Spinal cord (tissue), 10 donors: ENCODE measurements at places on chromosomes 7 and 10.

DNA sequence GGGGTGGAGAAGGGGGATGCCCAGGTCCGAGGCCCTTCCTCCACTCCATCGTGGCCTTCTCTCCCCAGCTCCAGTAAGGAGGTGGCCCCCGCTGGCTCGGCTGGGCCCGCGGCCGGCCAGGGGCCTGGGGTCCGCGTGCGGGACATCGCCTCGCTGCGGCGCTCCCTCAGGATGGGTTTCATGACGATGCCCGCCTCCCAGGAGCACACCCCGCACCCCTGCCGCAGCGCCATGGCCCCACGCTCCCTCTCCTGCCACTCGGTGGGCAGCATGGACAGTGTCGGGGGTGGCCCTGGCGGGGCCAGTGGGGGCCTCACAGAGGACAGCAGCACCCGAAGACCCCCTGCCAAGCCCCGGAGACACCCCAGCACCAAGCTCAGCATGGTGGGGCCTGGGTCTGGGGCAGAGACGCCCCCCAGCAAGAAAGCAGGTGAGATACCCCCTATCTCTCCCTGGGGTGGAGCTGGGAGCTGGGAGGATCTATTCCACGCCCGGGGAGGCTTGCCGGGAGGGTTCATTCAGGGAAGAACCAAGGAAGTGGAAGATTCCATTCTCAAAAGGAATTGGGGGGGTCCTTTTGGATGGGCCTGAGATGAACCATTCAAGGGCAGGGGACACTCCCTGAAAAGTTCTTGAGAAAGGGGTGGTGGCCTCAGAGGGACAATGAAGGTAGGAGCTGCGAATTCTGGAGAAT is 3.2 kb downstream of the NYAP1 start:
- DNase-seq = peak; percentile 74

DNA sequence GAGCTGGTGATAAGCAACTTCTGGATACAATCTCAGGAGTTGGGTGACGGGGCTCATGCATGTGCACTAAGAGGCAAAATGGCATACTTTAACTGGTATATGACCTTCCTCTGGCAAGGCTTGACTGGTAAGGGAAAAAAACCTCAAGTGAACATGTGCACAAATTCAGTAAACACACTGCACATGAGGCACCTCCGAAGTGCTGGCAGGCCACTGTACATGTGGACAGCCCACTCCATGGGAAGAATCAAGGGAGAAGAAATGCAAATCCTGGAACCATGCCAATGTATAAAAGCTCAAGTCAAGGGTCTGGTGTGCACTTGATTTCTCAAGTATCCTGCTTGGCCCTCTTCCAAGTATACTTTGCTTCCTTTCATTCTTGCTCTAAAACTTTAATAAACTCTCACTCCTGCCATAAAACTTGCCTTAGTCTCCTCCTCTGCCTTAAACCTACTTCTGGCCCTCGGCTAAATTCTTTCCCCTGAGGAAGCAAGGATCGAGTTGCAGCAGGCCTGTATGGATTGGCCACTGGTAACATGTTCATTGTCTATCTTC is 167.2 kb downstream of the RAMP3 start:
- no peak for DNase-seq

DNA sequence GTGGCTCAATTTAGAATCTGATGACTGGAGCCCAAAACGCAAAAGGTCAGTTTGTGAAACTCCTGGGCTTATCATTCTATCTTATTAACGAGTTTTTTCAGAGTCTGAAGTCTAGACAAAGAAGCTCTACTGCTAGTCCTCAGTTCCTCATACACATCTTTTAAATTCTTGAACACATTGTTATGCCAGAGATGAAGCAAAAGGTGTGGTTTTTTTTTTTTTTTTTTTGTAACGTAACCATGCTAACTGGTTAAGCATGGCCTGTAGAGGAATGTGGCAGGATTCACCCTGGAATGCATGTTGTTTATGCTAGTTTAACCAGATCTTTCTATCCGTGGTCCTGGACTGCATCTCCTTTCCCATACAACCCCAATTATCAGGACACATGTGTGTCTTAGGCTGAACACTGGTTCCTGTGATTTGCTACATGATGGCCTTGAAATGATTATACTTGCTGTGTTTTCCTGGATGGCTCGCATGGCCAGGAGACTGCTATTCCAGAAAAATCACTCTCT is 79.3 kb upstream of the MDFIC start:
- no peak for DNase-seq

- DNase-seq = no peak
Measured at GRCh38 chr10:110009736-110010475, 2.1 kb downstream of the ADD3 start.

DNA sequence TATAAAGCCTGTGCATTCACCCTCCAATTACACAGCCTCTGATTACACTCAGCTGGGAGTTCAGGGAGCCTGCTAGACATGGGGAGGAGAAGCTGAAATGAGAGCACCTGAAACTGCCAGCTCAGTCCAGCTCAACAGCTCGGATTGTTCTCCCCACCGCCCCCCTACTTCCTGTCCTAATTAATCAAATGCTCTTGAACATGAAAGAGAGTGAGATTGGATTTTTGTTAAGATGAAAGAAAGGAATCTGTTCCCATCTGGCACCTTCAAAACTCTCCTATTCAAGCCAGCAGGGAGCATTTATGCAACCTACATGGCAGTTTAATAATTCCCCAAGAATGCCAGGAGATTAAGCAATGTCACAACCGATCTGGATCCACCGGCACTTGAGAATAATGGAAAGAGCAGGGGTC is 98.0 kb downstream of the NPSR1 start:
- DNase-seq = no peak

DNA sequence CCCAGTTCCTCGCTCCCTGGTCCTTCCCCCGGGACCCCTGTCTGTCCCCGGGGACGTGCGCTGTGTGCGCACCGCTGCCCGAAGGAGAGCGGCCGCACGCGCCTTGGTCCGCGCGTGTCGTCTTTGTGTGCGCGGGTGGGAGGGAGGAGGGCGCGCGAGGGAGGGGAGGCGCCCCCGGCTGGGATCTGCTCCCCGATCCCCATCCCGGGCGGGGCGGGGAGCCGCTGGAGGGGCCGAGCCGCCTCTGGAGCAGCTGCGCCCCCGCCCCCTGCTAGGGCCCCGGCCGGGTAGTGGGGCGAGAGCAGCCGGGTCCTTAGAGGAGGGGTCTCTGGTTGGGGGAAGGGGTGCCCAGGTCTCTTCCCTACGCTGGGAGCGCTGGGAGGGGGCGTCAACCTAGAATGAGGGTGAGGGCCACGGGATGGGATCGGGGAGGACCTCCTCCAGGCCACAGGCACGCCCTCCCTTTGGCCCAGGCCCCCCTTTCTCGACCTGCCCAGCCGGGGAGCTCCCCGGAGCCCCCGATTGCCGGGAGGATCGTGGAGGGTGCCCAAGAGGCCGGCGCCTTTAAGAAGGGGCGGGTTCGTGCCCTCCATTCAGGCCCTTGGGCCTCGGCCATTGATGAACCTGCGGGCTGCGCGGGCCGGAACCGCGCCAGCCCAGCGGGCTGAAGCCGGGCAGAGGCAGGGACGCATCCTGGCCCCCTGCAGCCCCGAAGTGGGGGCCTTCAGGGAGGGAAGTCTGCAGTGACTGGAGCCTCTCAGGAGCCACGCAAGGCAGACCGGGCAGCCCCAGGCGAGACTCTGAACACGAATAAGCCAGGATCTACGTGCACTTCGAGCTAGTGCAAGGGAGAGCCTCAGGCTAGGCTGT is 678 bp downstream of the SH2B2 start:
- DNase-seq = peak; percentile 38

GRCh38 chr10:89648074-89648473 is 3.0 kb upstream of the PANK1 start:
- no peak for DNase-seq

GRCh38 chr10:26486990-26487850 is 49.1 kb downstream of the APBB1IP start:
- no peak for DNase-seq

DNA sequence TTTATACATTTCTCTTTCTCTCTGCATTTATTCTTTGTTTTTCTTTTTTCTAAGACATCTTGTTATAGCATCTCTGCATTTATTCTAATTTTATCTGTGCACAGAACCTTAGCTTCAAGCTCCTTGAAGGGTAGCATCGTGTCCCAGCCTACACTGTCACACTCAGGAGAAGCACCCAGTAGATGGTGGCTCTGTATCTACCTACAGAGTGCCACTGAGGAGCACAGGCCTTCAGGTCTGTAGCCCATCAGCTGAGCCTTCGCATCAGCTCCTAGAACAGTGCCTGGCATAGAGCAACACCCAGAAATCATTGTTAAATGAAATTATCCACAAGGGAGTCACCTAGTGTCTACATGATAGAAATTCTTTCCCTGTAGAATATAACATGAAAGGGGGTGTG is 203.0 kb upstream of the KLF14 start:
- DNase-seq = no peak

DNA sequence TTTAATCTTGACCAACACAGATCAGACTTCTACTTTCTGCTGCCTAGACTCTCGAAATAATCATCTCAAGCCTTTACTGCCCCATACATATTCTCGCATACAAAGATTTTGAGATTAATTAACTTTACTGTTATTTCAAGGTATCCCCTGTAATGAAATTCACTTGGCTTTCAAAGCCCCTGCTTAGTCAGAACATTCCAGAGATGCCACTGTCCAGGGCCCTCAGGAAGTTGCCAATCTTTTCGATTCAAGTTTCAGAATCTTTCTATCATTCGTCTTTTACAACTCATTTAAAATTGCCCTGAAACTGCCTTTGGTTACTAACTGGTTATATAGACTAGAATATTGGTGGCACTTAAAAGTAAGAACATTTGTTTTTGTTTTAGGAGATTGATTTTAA is 320.2 kb downstream of the CDK14 start:
- no peak for DNase-seq

- DNase-seq = no peak
Measured at GRCh38 chr7:103487419-103487818, 41.4 kb upstream of the SLC26A5 start.

- peak; percentile 91 for DNase-seq
Measured at GRCh38 chr7:31633894-31634494, 53.0 kb upstream of the PPP1R17 start.

DNA sequence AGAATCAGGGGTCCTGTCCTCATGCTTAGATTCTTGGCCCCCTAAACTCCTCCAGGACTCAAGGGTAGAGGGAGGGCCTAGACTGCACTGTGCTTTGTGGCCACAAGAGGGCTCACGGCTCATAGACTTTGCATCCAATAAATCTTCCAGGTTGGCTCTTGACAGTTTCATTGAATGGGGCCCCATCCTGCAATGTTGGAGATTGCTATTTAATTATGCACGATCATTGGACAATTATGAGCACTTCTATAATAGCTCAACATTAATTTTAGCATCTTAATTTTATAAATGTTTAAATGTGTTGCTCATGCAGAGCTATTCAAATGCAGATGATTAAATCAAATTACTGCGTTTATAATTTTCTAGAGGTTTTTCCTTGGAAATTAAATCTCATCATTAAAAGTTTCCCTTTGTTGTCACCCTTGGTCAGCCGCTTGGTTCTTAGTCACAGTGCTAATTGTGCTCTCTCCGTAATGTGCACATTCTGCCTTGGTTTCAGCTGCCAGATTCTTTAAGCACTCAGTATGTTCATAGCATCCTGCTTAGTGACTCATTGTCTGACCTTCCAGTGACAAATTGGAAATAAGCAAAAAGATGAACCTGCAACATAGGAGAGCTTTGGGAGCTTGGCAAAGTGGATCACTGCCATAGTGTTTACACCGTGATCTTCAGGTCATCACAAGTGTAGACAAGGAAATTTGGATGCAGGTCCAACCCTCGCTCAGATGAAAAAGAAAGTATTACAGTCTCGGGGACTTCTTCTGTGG is 33.4 kb upstream of the PLPP4 start:
- no peak for DNase-seq

- no peak for DNase-seq
Measured at GRCh38 chr10:109324721-109325120, 598.6 kb downstream of the XPNPEP1 start.
